ENCODE measurements at places on chromosomes 5 and 9.
A peak's percentile ranks its signal among the peaks of the same experiment; 100 is the strongest.

DNA sequence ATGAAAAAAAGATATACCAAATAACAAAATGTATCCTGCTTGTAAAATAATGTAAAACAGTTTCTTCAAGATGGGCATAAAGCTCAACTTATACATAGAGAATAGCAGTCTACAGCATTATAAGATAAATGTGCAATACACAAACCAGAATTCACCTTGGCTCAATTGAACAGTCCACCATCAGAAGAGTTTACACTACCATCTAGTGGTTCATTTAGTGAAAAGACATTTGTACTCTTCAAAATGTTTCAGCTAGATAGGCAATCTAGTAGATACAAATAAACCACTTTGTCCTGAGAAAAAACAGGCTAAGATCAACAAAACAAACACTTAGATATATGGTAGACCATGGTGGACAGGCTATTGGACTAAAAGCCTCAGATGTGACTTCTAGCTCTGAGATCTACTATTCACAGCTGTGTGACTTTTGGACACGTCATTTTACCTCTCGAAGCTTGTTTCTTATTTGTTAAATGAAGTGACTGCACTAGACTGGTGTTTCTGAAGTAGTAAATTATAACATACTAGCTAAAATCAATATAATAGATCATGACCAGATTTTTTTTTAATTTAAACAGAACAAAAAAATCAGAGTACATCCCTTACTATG lies 22.1 kb upstream of the TPD52L3 start:
- no peak for DNase-seq

DNA sequence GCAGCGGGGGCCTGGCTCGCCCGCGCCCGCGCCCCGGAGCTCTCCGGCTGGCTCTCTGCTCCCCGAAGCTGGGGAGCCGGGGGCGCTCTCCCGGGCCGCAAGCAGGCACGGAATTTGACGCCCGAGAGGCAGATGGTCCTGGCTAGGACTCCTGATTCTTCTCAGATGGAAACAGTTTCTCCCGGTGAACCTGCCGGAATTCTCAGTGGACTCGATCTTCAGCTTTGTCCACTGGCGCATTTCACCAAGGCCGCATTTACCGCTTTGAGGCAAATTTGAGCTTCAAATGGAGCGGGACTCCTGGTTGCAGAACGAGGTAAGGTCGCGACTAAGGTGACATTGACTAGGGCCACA lies 305.7 kb upstream of the KCNN2 start:
- peak; percentile 38 for DNase-seq

DNA sequence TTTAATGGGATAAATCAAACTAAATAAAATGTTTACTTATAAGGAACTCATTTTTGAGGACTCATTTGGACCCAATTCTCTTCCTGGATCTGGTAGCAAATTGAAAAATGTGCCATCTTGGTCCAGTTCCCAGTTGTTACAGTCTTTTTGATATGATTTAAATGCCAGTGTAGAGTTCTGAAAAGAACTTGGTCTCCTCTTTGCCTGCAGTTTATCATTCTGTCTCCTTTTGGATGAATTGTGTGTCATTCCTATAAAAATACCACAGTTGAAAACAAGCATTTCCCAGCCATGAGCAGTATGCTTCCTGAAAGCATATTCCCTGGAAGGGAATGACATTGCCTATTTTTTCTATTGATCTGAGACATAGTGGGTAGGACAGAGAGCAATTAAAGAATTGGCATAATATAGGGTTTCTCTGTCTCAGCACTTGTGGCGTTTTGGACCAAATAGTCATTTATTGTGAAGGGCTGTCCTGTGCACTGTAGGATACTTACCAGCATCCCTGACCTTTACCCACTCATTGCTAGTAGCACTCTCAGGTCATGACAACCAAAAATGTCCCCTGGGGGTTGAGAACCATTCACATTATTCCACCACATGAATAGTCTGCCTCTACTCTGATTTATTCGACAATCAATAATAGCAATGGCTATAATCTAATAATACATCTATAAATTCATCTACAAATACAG lies 181.8 kb downstream of the NXNL2 start:
- no peak for DNase-seq

GRCh38 chr9:129441852-129442251 lies 179.0 kb downstream of the C9orf50 start:
- no peak for DNase-seq

GRCh38 chr5:134979416-134979815 lies 11.7 kb downstream of the CATSPER3 start:
- no peak for DNase-seq

DNA sequence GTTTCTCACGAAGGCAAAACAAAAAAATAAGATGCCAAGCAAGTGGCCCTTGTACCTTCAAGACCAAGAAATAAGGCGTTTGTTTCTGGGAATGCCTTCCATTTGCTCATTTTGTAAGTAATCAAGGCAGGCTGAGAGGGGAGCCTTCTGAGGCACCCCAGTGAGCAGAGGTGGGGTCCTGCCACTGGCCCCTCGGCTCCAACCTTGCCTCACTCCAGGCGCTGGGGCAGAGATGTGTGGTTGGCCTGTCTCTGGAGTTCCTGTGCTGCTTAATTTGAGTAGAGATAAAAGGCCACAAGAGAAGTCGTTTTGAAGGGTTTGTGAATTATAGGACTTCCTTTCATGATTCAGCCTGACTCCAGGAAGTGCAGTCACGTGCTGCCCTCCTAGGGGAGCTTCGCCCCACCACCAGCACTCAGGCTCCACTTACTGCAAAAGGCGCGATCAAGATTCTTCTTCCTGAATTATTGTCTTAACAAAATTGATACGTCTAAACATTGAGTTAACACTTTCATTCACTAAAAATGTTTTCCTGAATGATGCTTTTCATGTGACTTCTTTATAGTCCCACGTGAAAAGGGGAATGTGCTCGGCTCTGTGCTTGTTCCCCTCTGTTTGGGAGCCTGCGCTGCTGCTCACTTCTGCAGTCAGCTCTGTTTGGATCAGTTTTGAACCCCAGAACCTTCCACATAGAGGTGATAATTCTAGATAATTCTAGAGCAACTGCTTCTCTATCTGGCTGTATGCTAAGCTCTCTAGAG lies 13.7 kb downstream of the SYK start:
- no peak for DNase-seq

GRCh38 chr9:137311986-137312851 lies 10.1 kb upstream of the NRARP start:
- DNase-seq, result no peak

DNA sequence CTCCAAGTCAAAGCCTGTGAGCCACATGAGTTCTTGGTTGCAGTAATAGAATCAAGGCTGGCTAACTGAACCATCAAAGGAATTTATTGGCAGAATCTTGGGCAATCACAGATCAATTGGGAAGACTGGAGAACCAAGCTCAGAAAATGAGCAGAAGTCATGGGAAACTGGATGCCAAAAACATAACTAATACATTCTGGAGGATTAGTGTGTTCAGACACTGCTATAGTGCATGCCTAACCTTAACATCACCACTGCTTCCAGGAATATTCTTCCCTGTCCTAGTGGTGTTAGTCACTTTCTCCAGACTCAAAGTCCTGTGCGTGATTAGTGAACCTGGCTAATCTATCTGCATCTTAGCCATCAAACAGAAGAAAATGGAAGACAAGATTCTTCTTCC lies 843.7 kb downstream of the EFNA5 start:
- DNase-seq, result no peak
